Inflammatory macrophage treated with lipopolysaccharide for 4 hours (primary cell): ENCODE measurements at places on chromosomes 12 and 14.

GRCh38 chr12:27771481-27772327, 8.3 kb upstream of the KLHL42 start:
- peak; percentile 52 for DNase-seq

- DNase-seq, result no peak
These were observed 312.4 kb upstream of the PRKD1 start for GRCh38 chr14:30240018-30240417.

DNA sequence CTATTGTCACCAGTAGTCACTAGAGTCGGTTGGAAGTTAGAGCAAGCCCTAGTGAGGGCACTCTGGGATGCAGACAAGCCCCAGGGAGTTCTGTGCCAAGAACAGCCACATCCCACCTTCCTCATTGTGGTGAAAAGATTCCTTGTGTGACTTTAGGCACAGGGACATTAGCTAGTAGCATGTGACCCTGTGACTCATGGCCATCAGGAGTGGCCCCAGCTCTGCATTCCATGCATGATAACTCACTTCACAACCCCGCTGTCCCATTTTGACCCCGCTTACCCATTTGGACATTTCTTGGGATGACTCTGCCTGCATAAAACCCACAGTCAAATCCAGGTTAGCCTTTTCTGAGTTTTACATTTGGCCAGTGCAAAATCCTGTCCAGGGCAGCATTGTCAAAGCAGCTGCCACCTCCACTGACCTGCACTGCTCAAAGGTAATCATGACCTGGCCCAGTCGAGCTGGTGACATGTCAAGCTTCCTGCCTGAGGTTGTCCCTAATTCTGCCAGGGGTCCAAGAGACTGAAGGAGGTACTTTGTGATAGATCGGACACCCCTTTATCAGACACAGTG, 430.5 kb downstream of the DPF3 start:
- DNase-seq, result peak; percentile 39

DNA sequence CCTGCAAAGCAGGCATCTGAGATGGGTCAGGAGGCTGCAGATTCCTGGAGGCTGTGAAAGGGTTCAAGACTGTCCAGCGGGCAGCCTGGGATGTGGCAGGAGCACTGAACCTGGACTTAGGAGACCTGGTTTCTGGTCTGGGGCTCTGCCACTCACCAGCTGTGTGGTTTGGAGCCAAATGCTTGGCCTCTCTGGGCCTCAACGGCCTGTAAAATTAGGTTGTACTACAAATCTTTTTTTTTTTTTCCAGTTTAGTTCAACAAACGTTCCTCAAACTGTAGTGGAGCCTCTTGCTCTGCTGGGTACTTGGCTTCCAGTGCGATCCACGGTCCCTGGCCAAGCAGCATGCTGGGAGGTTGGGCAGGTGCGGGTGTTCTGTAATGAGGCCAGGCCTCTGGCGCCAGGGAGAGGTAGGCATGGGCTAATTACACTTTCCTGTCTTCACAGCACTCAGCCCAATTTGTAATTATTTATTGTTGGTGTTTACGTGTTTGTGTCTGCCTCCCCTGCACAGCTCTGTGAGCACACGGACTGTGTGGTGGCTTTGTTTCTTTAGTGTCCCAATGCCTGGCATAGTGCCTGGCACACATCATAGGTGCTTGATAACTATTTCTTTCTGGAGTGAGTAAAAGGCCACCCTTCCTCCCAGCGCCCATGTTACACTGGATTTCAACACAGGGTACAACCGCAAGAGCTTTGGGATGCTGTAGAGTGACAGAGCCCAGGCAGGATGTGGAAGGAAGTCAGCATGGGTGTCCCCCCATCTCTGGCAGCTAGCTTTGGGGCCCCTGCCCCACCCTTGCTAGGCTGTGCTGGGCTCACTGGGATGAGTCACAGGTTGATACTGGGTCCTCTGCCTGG, 5.8 kb upstream of the KRT80 start:
- peak; percentile 72 for DNase-seq

DNA sequence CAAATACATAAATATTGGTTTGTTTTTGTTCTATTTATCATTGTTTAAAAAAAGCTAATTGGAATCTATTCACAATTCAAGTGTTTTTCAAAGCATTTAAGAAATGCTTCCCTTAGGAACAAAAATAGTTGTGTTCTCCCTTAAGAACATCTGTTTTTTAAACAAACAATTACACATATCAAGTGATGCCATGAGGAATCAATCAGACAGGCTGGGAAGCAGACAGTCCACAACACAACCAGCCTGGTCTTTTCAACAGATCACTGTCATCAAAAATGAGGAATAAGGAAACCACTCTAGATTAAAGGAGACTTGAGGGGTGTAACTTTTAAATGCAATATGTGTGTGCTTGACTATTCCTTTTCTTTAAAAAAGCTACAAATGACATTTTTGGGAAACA, 25.5 kb downstream of the GALC start:
- DNase-seq, result no peak
